MG63 (cell line): ENCODE measurements at places on chromosomes 1 and 21. TPM values are rescaled to one million over a fixed set of nuclear protein-coding genes. Genes with fewer than 3 reads are reported as not detected.

Gene SPRR2F
- not detected in 2 replicates for total RNA-seq

DNA sequence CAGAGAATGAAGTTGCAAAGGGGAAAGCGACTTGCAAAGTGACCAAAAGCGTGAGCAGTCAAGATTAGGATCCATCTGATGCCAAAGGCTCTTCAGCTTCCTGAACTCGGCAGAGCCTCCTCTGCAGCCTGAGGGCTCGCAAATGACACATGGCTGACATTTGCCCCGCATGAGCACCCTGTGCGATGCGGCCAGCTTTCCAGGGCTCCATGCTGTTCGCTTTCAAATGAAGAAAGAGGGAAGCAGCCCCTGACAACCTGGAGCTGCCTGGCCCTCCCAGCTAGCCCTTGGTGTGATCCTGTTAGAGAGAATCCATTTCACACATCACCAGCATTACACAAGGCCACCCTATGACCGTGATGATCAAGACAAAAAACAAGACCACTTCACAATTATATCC is 20.2 kb upstream of the FAM131C start:
- no peak for DNase-seq

Gene SMAP2
- 95.8 and 98.2 TPM in 2 replicates for total RNA-seq

Gene HECTD3
- total RNA-seq: 5.2 and 9.2 TPM in 2 replicates

GRCh38 chr21:16676391-16676790 is 836.5 kb upstream of the CXADR start:
- no peak for DNase-seq

Gene TCHH
- 0.10 TPM in 1 of 2 replicates, not detected in the other for total RNA-seq
